ENCODE measurements at places on chromosomes 1 and 21.

- DNase-seq = no peak
Measured at GRCh38 chr1:96346719-96347118, 374.9 kb upstream of the PTBP2 start.

DNA sequence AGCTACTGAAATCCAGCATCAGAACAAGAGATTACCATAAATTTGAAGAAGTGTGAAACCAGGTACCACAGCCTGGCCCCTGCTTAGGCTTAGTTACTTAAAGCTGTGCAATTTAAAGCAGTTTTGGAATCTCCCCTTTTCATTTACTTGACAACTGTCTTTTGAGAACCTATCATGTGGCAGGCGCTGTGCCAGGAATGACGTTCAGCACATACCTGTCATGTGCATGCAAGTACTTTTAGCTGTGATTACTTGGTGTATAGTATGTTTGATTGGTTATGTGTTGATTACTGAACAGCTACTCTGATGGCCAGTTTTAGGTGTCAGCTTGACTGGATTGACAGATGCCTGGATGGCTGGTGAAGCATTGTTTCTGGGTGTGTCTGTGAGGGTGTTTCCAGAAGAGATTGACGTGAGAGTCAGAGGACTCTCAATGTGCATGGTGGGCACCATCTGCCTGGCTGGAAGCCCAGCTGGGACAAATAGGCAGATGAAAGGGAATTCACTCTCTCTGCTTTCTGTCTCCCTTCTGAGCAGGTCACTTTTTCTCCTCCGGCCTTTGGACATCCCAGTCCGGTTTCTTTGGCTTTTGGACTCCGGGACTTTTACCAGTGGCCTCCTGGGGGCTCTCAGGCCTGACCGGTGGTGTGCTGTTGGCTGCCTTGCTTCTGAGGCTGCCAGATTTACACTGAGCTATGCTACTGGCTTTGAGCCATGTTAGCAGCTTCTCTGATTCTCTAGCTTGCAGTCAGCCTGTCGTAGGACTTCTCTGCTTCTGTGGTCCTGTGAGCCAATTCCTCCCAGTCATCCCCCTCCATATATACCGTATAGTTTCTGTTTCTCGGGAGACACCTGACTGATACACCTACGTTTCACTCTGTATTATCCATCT, 178.0 kb downstream of the RYR2 start:
- DNase-seq = no peak

- DNase-seq = no peak
Measured at GRCh38 chr1:15874471-15874870, 27.0 kb downstream of the SPEN start.

- no peak for DNase-seq
Measured at GRCh38 chr1:244049162-244050013, 1.7 kb upstream of the ZBTB18 start.

GRCh38 chr1:3640121-3640837, 9.6 kb downstream of the WRAP73 start:
- DNase-seq = no peak

GRCh38 chr1:87821335-87821697, 492.6 kb downstream of the LMO4 start:
- no peak for DNase-seq
